NCI-H526 (cell line): ENCODE measurements at places on chromosomes 3 and 15.

DNA sequence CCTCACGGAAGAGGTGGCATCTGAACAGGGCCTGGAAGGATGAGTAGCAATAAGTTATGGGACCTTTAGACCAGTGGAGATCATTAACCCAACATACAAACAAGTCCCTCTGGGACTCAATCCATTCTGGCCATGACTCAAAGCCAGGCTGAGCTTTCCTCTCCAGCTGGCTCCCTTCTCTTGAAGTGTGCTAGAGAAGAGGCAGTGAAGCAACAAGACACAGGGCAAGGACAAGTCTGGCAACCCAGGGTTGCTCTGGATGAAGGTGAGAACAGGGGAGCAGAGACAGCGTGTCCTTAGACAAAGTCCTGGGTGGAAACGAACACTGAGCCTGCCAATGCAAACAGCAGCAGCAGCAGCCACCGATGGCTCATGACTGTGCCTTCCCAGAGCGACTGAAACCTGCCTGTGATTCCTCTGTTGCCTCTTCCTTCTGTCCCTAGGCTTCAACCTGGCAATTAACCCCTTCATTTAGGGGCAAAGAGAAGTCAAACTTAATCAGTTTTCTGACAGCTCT, 86.8 kb downstream of the BDH1 start:
- no peak for DNase-seq

DNA sequence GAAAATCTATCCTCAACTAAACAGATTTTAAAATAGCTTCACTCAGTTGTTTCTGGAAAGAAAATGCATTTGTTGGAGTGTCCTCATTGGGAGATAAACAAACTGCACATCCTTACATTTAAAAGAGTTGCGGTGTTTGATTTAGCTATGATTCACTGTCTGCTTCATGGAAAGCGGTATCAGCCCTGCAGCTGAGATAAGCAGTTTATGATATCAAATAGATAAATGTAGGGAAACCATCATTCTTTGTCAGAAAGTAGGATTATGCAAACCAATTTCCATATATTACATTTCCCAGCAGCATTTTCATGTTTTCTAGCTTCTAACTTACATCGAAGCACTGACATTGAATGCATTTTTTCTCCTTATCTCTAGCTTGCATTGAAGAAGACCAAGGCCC, 698.9 kb downstream of the DIPK2A start:
- no peak for DNase-seq

- DNase-seq = no peak
Observed at GRCh38 chr3:123327956-123328850, 120.7 kb downstream of the ADCY5 start.

DNA sequence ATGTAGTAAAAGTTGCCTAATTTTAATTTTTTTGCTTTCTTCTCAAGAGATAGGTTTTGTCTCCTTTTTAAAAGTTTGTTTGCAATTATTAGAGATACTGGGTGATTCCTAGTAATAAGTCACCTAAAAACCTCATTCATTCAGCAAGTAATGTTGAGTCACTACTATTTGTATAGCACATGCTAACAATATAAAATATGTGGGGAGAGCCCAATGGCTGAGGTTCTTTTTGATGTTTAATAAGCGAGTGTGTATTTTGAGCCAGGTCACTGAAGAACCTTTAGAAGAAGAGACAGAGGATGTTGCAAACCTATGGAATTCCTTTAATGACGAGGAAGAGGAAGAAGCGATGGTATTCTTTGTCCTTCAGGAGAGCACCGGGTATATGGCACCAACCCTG, 123.7 kb upstream of the CHRM5 start:
- DNase-seq = no peak

- no peak for DNase-seq
Observed at GRCh38 chr3:11619946-11620652, 23.6 kb downstream of the VGLL4 start.

GRCh38 chr3:184380627-184381260, 890 bp downstream of the CHRD start:
- DNase-seq = no peak

GRCh38 chr3:67518236-67518635, 136.2 kb downstream of the SUCLG2 start:
- no peak for DNase-seq

- no peak for DNase-seq
Observed at GRCh38 chr3:12969486-12969885, 103.7 kb downstream of the IQSEC1 start.

DNA sequence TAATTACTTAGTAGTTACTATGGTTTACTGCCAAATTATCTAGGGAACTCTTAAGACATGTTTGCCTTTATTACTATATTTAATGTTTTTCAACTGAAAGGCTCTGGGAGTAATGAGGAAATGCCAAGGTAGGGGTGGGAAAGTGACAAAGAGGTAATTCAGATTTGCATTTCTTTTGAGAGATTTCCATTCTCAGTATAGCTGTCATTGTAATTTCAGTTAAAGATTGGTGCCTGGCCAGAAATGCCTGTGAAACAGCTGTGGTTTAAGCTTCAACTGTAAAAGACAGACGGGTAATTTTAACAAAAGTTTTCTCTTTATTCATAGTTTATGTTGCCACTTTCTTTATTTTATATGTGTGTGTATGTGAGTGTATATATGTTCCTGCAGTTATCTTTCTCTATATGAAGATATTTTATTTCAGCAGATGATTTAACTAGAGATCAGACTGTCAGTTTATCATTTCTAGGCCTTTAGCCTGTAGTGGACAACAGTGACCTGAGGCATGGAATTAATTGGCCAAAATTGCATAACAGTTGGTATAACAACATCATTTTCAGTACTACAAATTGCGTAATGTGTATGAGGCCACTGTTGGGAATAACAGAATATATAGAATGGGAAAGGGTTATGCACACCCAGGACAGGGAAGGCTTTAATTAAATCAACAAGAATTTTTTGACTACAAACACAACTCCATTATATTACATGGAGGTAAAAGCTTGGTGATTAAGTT, 119.0 kb downstream of the BBX start:
- DNase-seq = no peak

DNA sequence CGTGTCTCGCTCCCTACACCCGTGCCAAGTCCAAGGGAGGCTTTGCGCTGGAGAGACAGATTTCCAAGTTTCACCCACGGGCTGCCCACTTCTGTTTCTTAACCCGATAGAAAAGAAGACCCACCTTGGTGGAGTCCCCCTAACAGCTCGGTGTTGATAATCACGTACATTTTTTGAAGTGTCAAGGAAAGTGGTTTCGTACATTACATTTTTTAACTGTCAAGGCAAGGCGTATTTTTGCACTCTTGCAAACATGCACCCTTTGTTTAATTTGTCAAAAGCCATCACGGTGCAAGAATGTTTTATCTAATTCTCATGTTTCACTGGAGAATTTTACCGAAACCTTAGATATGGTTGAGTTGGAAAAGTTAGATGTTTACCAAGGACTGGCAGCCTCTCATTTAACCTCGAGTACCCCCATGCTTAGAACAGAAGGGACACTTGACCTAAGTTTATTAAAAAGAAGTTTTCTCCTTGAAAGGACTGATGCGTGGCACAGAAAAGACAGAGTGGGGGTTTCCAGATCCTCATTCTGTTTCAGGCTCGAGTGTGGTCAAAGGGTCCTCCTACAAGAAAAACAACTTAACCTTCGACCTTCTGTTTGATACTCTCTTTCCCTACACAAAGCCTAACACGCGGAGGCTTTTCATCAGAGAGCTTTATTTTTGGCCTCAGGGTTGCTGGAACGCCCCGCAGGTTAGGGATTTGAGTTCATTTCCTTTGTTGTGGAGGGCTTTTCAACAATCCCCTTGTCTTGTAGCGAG, 882 bp downstream of the GXYLT2 start:
- DNase-seq = no peak

DNA sequence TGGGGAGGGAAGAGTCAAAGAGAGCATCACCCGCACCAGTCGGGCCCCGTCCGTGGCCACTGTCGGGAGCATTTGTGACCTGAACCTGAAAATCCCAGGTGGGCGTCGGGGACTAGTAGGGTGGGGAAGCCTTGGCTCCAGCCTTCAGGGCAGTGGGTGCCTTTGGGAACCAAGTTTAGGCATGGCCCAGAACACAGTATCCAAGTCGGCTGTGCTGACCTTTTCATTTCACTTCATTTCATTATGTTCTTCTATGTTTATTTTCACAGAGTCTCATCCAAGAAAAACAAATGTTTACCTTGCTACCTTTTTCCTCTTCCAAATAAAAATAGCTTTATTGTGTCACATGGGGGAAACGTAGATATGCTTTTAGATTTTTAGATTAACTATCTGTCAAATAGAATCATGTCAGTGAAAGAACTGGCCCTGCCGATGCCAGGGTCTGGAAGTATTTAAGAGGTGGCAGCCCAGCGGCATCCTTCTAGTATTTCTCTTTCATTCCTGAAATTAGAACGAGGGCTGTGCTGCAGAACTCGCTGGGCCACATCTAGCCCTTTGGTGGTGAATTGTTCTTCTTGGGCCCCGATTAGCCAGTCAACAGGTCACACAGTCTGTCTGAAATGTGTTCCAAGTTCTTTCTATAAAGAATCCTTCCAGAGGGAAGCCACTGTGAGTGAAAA, 60.5 kb downstream of the DNASE1L3 start:
- no peak for DNase-seq

GRCh38 chr3:101813817-101814440, 34.9 kb downstream of the NXPE3 start:
- DNase-seq = peak; percentile 32

GRCh38 chr15:73781038-73781925, 28.1 kb upstream of the INSYN1 start:
- no peak for DNase-seq

GRCh38 chr15:47959617-47960413, 161.0 kb upstream of the SLC24A5 start:
- DNase-seq = no peak

DNA sequence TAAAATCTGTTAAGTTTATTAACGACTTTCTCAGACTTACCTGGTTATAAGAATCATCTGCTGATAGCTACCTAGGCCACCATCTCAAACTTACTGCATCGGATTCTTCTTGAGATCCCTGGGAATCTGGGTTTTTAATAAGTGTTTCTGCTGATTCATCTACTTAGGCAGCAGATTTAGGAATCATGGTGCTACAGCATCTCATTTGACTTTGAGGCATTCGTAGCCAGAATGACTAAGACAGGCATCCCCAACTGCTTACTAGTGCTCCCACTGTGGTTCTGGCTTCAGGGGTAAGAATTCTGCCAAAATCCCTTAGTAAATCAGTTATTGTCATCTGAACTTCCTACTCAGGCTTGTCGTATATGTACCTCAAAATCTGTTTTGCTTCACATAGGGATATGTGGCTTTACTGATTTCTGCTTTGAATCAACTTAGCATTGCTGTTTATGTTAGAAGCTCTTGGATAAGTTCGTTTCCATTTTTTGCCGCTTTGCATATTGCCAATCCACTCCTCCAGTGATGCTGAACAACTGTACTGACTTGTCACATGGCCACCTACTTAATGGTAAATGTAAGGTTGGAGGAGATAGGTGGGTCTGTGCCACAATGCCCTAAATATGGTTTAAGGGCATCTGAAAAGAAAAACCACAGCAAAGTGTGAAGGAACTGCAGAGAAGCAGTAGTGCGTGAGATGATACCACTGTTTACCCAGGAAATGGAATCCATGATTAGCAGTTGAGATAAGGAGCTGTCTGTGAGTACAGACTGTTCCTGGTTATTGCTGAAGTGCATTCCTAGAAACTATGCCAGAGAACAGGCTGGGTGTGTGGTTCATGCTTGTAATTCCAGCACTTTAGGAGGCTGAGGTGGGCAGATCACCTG, 60.3 kb downstream of the MAP6D1 start:
- DNase-seq = peak; percentile 58

- DNase-seq = no peak
Observed at GRCh38 chr3:50195501-50196252, 4.3 kb downstream of the GNAT1 start.
